Activated naive CD8-positive, alpha-beta T cell treated with anti-CD3 and anti-CD28 coated beads, Interleukin-2, amount 10 ng/mL, durations not matched to agents 7 days and 5 days (primary cell): ENCODE measurements at places on chromosomes 11 and 22.

DNA sequence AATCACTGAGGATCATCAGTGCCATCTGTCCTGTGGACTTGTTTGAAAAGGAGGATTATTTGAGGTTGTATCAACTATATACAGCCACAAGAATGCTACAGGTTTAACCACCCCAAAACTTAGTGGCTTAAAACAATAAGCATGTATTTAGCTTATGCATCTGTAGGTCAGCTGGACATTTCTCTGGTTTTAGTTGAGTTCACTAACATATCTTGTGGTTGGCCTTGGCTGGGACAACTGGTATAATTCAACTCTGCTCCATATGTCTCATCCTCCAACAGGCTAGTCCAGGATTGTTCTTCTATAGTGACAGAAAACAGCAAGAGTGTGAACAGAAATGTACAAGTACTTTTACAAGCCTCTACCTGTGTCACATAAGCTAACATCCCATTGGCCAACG lies 49.9 kb upstream of the SOX6 start:
- no peaks in the 10 kb centered on the region for H3K4me1 ChIP-seq
- H3K36me3 ChIP-seq: no peaks in the 10 kb centered on the region
- H3K27ac ChIP-seq: no peak overlapping the region
- no peak overlapping the region for H3K4me3 ChIP-seq
- DNase-seq: no peak

DNA sequence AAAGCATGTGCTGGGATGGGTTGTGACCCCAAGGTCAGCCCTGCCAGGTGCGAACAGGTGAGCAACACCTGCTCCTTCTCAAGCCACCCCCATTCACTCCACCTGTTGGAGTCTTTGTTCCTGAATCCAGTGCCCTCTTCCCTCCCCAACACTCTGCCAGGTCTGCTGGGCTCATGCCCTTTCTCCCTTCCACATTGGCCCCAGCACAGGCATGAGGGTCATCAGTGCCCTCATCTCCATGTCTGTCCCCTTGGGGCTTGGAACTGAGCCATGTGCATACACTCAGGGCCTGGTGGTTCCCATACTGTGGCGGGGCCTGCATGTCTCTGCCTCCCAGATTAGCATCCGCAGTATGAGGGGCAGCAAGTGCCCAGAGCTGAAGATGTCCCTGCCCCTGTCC lies 19.1 kb downstream of the RFPL2 start:
- no peak for DNase-seq
- H3K27ac ChIP-seq: no peak overlapping the region
- peaks cover 5% of the 10 kb centered on the region for H3K27me3 ChIP-seq
- no peaks in the 10 kb centered on the region for H3K4me1 ChIP-seq

GRCh38 chr11:64100360-64100759 lies 64.6 kb downstream of the FLRT1 start:
- H3K27ac ChIP-seq: no peak overlapping the region
- no peaks in the 10 kb centered on the region for H3K36me3 ChIP-seq
- no peak overlapping the region for H3K4me3 ChIP-seq
- no peak for DNase-seq
- no peaks in the 10 kb centered on the region for H3K27me3 ChIP-seq

- H3K27me3 ChIP-seq: peaks cover 31% of the 10 kb centered on the region
- no peaks in the 10 kb centered on the region for H3K36me3 ChIP-seq
- no peaks in the 10 kb centered on the region for H3K4me1 ChIP-seq
- H3K4me3 ChIP-seq: no peak overlapping the region
- DNase-seq: no peak
- no peak overlapping the region for H3K27ac ChIP-seq
Measured at GRCh38 chr11:73269459-73270015, 2.6 kb upstream of the P2RY6 start.

DNA sequence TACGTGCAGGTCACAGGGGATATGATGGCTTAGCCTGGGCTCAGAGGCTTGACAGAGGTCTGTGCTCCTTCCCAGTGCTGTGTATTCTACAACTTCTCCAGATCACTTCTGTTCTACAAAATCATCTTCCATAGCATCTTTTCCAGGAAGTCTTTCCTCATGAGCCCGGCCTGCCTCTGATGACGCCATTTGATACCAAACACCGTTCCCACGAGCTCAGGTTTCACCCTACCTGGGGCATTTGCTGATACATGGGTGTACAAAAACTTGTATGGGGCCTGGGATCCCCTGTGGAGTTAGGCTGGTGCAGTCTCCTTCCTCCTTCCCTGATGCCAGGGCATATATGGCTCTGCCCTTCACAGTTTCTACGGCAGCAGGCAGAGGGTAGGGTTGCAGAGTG lies 78.7 kb downstream of the NECTIN1 start:
- no peak overlapping the region for H3K4me3 ChIP-seq
- no peaks in the 10 kb centered on the region for H3K4me1 ChIP-seq
- peaks cover 8% of the 10 kb centered on the region for H3K27me3 ChIP-seq
- H3K36me3 ChIP-seq: no peaks in the 10 kb centered on the region

- H3K27ac ChIP-seq: no peak overlapping the region
- DNase-seq: no peak
- no peaks in the 10 kb centered on the region for H3K27me3 ChIP-seq
- no peaks in the 10 kb centered on the region for H3K36me3 ChIP-seq
- H3K4me3 ChIP-seq: no peak overlapping the region
Measured at GRCh38 chr22:20354238-20354975, 34.5 kb upstream of the DGCR6L start.

DNA sequence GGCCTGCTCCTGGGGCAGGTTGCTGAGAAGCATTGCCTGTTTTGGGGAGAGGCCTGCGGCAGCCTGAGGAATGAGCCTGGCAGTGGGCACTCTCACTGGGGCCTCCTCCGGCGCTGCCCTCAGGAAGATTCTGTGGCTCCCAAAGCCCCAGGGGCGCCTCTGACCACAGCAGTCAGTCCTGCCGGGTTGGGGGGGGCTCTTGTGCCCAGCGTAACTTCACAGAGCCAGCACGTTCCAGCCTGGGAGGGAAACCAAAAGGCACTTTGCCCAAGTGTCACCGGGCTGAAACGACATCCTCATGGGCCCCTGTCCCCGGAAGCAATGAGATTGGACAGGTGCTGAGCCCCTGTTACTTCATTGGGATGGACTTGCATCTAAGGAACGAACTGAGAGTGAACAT lies 4.3 kb upstream of the LRP5 start:
- no peak overlapping the region for H3K27ac ChIP-seq
- H3K4me3 ChIP-seq: no peak overlapping the region
- no peak for DNase-seq

GRCh38 chr22:39247361-39247760 lies 2.6 kb upstream of the PDGFB start:
- no peak for DNase-seq
- peaks cover 64% of the 10 kb centered on the region for H3K27me3 ChIP-seq
- no peak overlapping the region for H3K27ac ChIP-seq

DNA sequence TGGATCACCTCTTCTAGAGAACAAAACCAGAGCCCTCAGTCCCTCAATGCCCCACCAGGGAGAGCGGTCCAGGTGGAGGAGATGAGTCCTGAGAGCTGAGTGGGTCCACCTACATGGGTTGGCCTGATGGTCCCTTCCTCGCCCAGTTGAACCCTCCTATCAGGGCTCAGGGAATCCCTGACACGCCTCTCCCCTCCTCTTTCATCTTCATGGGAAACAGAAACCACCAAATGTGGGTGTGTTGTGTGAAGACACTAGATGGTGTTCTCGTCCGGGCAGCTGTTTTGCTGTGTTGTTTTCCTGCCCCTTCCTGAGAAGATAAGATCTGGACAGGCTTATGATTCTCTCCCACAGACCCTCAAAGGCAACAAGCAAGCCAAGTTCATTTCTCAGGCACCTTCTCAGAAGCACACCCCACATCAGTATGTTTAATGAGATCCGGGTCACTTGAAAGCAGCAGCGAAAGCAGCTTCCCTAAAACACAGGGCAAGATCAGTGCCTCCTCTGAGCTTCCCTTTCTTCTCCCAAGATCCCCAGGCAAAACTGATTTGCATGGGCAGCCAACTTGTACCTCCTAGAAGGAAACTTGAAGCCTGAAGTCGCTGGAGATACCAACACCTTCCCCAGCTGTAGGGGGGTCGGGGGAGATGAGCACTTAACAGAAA lies 35.3 kb upstream of the POU2AF1 start:
- H3K4me1 ChIP-seq: peaks cover 50% of the 10 kb centered on the region
- peaks cover 3% of the 10 kb centered on the region for H3K27me3 ChIP-seq
- H3K4me3 ChIP-seq: peak overlapping the region; percentile 38
- H3K36me3 ChIP-seq: peaks cover 3% of the 10 kb centered on the region
- H3K27ac ChIP-seq: peak overlapping the region; percentile 37
- DNase-seq: no peak

GRCh38 chr11:130474637-130475400 lies 26.4 kb downstream of the ADAMTS15 start:
- no peaks in the 10 kb centered on the region for H3K4me1 ChIP-seq
- H3K27ac ChIP-seq: no peak overlapping the region
- DNase-seq: no peak
- no peaks in the 10 kb centered on the region for H3K27me3 ChIP-seq

DNA sequence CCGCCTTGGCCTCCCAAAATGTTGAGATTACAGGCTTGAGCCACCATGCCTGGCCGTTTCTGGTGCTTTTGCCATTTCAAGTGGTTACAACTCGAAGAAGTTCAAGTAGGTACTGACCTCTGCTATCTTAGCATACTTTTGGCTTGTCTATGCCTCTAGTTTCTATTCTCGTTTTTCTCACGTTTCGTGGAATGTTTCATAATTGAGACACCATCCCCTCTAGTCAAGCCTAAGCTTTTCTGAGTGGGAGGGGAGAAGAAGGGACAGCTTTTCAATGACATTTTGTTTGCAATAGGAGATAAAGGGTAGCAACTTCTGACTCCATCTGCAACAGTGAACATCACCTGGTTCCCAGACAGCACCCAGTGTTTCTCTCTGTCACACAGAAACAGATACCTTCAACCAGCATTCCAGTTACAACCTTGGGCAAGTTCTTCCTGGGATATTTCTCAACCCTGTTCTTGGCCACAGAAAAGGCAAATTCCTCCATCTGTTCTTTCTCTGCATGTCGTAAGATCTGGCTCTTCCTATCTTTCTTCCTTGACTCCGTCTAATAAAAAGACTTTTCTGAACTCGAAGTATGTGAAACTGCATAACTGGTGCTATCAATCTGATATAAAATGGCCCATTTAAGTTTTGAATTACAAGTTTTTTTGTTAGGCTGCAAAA lies 25.5 kb downstream of the DDI1 start:
- H3K4me1 ChIP-seq: no peaks in the 10 kb centered on the region
- DNase-seq: no peak
- no peak overlapping the region for H3K4me3 ChIP-seq
- no peaks in the 10 kb centered on the region for H3K36me3 ChIP-seq
- no peaks in the 10 kb centered on the region for H3K27me3 ChIP-seq

DNA sequence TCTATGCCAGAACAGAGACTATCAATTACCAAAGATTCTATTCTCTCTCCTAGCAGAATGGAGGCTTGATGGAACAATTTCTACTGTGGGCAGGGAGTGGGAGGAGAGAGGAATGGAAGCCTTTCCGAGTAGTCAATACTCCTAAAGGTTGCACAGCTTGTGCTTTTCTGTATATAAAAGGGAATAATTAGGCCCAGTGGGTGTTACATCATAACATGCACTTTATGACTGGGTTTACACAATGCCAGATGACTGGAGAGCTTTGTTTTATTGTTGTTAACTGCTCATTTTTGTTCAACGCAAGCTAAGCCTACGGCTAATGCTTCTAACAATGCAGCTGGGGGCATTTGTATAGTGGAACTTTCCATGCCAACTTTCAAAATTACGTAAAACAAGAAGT lies 2237.9 kb upstream of the RAG2 start:
- H3K4me3 ChIP-seq: no peak overlapping the region
- no peak for DNase-seq
- no peak overlapping the region for H3K27ac ChIP-seq
- no peaks in the 10 kb centered on the region for H3K4me1 ChIP-seq

GRCh38 chr11:130037058-130037457 lies 32.6 kb upstream of the APLP2 start:
- H3K4me1 ChIP-seq: no peaks in the 10 kb centered on the region
- H3K36me3 ChIP-seq: no peaks in the 10 kb centered on the region
- H3K4me3 ChIP-seq: no peak overlapping the region
- H3K27me3 ChIP-seq: peaks cover 7% of the 10 kb centered on the region
- DNase-seq: no peak
- no peak overlapping the region for H3K27ac ChIP-seq

DNA sequence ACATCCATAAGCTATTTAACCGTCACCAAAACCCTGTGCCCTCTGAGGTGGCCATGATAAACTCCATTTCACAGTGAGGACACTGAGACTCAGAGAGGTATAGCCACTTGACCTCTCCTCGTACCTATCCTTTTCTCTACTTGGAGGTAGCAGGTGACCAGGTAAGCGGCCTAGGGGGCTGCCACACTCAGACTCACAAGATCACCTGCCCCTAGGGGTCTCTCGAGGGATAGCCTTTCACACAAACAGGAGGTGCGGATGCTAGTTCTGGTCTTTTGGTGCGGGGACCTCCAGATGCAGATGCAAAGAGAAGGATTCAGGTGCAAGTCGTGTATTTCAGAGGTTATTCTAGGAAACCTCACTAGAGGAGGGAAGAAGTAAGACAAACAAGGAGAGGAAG lies 14.6 kb downstream of the MS4A18 start:
- H3K36me3 ChIP-seq: no peaks in the 10 kb centered on the region
- DNase-seq: no peak
- peaks cover 5% of the 10 kb centered on the region for H3K27me3 ChIP-seq
- no peak overlapping the region for H3K4me3 ChIP-seq
- H3K4me1 ChIP-seq: no peaks in the 10 kb centered on the region

- peaks cover 6% of the 10 kb centered on the region for H3K27me3 ChIP-seq
- H3K4me3 ChIP-seq: no peak overlapping the region
- no peaks in the 10 kb centered on the region for H3K36me3 ChIP-seq
- H3K4me1 ChIP-seq: no peaks in the 10 kb centered on the region
- no peak for DNase-seq
- no peak overlapping the region for H3K27ac ChIP-seq
Measured at GRCh38 chr11:4699697-4700435, 2.2 kb upstream of the OR51E2 start.

DNA sequence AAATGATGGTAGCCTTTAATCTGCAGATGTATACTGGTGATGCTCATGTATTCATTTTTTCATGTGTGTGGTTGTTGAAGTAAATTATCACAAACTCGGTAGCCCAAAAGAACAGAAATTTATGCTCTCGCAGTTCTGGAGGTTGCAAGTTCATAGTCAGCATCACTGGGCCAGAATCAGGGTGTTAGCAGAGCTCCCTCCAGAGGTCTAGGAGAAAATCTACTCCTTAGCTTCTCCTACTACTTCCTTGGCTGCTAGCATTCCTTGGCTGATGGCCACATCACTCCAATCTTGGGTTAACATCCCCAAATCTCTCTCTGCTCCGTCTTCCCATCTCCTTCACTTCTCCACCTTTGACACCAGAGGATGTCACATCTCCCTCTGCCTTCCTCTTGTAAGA lies 45.3 kb upstream of the GALNT18 start:
- no peak for DNase-seq
- no peak overlapping the region for H3K4me3 ChIP-seq
- no peaks in the 10 kb centered on the region for H3K4me1 ChIP-seq
- H3K27me3 ChIP-seq: peaks cover 14% of the 10 kb centered on the region
- H3K36me3 ChIP-seq: no peaks in the 10 kb centered on the region
